Activated CD8-positive, alpha-beta memory T cell treated with anti-CD3 and anti-CD28 coated beads for 1 hour (primary cell): ENCODE measurements at places on chromosomes 7 and 10.
A peak's percentile ranks its signal among the peaks of the same experiment; 100 is the strongest.

DNA sequence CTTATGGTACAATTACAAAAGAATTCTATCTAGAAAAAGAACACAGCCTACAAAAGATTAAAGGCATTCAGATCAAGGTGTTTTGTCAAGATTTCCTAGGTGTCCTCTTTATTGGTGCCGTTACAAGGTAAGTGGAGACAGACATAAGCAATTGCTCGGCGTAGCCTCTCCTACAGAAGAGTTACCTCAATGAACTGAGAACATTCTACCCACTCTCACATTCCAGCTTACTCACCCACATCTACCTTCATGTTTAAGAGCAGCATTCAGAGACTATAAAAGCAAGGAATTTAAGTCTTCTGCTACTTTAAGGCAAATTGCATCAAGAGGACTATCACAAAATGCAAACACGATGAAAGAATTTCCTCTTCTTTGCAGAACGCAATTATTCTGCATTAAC lies 29.5 kb downstream of the MPP7 start:
- no peak for DNase-seq

DNA sequence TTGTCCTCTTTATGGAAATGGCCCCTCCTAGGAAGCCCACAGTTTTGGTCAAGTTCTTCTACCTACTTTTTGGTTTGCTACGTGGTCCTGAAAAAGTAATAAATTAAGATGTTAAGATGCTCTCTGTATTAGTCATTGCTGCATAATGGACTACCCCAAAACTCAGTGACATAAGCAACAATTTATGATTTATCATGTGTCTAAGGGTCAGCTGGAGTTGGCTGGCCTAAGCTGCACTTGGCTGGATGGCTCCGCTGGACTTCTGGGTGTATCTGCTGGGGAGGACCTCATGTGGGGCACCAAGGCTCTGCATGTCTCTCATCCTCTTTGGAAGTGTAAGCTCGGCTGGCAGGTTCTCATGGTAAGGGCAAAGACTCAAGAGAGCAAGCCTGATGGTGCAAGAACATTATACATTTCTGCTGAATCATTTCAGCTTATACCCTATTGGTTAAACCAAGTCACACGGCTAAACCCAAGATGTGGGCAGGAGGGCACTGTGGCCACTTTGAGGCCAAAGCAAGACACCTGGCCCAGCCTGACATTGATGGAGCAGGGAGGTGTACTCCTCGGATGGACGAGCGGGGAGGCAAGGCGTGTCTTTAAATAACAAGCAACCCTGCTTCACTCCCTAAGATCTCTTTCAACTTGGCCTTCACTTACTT lies 47.7 kb downstream of the TBXAS1 start:
- DNase-seq = no peak

DNA sequence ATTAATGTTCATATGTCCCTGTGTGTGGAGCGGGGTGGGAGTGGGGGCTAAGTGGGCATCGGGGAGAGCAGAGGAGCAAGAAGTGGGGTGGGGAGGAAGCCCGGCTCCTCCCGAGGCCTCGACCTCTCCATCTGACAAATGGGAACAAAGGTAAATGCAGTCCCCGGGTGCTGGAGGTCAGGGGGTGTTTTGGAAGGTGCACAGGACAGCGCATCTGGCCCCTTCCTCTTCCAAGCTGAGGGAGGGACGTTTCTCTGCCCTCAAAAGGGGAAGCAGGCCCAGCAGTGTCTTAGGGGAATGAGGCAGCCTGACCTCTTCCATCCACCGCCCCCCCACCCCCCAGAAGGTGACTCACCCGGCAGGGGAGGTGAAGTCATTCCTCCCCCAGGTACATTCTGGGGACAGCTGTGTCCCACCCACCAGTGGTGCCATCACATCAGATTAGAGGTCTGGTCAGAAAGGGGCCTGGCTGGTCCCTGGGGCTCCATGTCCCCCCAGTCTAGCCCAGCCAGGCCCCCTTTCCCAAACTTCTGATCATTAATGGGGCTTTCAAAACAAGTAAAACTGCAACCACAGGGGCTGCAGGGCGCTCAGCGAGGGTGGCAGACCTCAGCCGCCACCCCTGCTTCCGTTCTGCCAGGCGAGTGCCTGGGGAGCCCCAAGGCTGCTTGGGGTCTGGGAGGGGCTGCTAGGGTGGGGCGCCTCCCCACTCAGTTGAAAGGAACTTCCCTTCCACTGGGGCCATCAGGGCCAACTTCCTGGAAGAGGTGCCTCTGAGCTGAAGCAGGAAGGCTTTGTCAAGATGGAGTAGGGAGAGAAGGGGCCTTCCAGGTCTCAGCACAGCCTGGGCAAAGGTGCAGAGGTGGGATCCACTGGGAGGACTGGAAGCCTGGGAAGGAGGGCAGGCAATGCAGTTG lies 10.8 kb downstream of the LFNG start:
- peak; percentile 61 for DNase-seq

GRCh38 chr10:119310806-119311205 lies 103.4 kb downstream of the GRK5 start:
- DNase-seq = no peak

GRCh38 chr7:137619181-137619580 lies 227.6 kb downstream of the DGKI start:
- DNase-seq = no peak

DNA sequence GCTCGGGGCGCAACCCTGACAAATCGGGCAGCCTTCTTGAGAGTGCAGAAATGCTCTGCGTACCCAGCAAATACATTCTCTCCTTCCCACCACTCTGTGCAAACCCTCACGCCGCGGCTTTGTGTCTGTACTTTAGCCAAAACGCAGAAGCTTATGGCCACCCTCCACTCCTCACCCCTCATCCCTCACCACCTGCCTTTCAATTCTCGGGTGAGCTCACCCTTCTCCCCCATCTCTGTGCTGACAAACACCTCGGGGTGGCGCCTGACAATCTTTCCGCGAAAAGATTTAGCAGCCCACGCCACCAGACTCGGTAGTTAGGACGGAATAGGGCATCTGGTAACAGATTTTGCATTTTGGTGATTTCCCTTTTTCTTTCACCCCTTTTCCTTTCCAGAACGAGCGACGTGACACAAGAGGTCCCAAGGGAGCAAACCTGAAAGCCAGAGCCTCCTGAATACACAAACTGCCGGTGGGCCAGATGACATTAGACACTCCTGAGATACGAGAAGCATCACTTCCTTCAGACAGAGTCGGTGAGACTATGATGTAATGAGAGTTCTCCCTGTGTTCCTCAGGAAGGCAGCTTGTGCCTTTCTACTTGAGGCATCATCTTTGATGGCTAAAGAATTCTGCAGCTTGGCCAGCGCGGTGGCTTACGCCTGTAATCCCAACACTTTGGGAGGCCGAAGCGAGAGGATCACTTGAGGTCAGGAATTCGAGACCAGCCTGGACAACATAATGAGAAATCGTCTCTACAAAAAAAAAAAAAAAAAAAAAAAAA lies 671 bp upstream of the ATAD1 start:
- DNase-seq = peak; percentile 40

GRCh38 chr10:99522470-99523250 lies 10.1 kb upstream of the NKX2-3 start:
- no peak for DNase-seq

- DNase-seq = no peak
Measured at GRCh38 chr10:7189909-7190308, 220.9 kb downstream of the SFMBT2 start.

DNA sequence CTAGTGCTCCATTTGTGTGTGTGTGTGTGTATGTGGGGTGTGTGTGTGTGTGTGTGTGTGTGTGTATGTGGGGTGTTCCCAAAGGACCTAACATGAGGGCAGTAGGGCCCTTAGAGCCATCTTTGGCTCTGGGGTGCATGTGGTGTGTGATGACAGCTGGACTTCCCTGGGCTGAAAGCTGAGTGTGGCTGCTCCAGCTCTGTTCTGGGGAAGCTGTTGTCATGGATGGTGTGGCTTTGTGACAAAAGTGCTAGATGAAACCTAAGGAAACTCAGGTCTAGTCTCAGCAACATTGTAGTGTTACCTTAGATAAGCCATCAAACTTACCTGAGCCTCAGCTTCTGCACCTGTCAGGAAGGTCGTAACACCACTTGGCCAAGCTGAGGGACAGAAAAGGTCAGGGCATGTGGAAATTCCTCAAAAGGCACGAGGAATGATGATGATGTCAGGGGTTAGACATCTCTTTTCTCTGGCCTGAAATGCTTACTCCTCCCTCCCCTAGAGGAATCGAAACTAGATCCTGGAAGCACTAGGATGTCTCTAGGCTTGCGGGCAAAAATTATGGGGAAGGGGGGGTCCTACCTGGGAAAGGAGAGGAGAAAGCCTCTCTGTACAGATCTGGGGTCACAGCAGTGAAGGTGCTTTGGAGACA lies 115.4 kb downstream of the RPS24 start:
- DNase-seq = no peak

DNA sequence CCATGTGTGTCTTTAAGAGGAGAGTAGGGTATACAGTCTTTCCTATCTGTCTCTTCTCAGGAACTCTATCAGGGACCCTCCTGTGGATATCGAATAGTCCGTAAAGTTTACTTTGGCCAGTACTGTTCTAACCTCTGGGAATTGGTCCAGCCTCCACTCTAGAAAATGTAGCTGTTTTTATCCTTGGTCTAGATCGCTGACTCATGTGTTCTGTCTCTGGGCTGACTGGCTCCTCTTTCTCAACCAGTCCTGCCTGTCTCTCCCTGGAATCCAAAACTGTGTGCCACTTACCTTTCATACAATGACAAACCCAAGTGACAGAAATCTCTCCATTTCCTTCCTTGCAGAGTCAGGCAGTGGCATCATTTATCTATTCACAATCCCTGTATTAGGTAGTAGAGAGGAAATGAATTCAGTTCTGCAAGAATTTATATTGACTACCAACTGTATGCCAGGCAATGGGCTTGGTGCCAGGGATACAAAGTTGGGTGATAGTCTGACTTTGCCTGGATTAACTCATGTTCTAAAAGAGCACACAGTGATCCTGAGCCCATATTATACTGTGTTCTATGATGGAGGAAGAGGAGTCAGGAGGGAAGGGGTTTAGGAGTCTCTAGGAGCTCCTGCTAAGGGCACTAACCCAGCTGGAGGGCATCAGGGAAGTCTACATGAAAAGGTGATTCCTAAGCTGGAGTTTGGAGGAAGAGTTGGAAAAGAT lies 232.7 kb downstream of the LRMDA start:
- no peak for DNase-seq

DNA sequence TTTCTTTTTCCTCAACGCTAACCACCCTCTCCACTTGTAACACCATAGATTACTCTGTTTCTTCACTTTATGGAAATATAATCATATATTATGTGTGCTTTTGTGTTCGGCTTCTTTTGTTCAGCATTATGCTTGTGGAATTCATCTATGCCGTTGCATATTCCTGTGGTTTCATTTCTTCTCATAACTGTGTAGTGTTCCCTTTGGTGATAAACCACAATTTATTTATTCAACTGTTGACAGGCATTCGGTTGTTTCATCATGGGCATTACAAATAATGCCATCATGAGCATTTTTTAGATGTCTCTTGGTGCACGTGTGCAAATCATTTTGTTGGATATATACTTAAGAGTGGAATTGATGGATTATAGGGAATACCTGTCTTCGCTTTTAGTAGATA lies 12.1 kb downstream of the AVL9 start:
- DNase-seq = no peak

GRCh38 chr10:17348501-17349349 lies 105.7 kb downstream of the ST8SIA6 start:
- no peak for DNase-seq

- no peak for DNase-seq
Measured at GRCh38 chr7:110922906-110923305, 168.0 kb upstream of the LRRN3 start.

- DNase-seq = no peak
Measured at GRCh38 chr10:130696870-130697269, 560.7 kb downstream of the GLRX3 start.

GRCh38 chr7:120276720-120277119 lies 3.7 kb downstream of the KCND2 start:
- DNase-seq = no peak

- no peak for DNase-seq
Measured at GRCh38 chr10:119806334-119807130, 66.1 kb downstream of the MCMBP start.

GRCh38 chr10:3071405-3072198 lies 4.3 kb downstream of the PFKP start:
- no peak for DNase-seq

- no peak for DNase-seq
Measured at GRCh38 chr10:62665771-62666170, 138.7 kb upstream of the ADO start.

DNA sequence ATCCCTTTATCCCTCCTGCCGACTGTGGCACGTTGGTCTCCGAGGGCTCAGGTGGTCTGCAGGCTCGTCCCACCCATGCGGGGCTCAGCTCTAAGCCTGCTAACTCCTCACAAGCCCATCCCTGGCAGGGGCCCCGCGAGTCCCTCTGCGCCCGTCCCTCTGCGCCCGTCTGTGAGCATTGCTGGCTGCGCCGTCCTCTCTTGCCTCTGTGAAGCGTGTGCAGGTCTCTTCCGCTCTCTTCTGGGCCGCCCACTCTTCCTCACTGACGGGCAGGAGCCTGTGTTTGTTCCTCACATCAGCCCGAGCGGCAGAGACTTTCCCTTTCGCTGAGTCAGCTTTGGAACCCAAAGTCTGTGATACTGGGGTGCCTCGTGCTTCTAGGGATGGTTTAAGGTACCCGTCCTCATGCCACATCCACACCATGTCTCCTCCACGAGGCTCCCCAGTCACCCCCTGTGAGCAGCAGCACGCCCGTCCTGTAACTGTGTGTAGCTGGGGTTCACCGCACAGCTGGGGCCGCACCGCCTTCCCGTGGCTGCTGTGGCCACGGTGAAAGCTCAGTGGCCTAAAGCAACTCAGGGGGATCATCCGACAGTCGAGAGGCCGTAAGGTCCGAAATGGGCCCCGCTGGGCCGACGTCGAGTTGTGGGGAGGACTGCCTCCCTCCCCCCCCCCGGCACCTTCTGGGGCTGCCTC lies 35.5 kb downstream of the ADGRA1 start:
- DNase-seq = no peak

GRCh38 chr7:157908006-157908782 lies 571.4 kb downstream of the DNAJB6 start:
- DNase-seq = no peak

DNA sequence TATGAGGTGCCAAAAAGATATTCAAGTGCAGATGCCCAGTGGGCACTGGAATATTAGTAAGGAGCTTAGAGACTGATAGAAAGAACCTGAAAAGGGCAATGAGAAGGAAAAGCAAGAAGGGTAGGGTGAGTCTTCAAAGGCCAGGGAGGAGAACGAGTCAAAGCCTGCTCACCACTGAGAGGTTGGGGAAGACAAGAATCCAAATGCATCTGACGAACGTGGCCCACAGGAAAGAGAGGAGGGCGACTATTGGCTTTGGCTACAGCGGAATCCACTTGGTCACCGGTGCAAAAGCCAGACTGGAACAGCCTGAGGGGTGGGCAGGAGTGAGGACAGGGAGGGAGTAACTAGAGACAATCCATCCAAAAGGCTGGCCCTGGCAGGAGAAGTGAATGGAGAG lies 216.7 kb upstream of the KLF14 start:
- DNase-seq = no peak

GRCh38 chr10:16442914-16443313 lies 6.1 kb downstream of the PTER start:
- no peak for DNase-seq

DNA sequence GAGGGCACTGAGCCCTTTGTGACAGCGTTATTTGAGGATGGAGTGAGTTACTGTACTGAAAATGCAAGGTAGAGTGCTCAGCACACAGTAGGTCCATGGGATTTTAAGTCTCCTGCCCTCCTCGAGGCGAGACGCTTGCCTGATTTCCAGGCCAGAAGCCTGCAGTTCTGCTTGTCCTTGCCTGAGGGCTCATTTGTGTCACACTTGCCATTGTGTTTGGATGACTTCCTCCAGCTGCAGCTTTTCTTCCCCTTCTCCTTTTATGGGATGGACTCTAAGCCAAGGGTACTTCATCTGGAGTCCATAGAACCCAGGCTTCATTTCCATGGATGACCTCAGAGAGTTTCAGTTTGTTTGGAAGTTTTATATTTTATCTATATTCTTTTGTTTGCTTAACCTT lies 304.2 kb upstream of the BMPER start:
- no peak for DNase-seq
